ENCODE measurements at places on chromosomes 5 and 9.

- no peak for DNase-seq
These were observed 19.3 kb downstream of the SLC6A7 start for GRCh38 chr5:150209099-150209635.

GRCh38 chr5:78899922-78900362 is 85.2 kb downstream of the ARSB start:
- no peak for DNase-seq

- no peak for DNase-seq
These were observed 159.7 kb downstream of the DAB2IP start for GRCh38 chr9:121811140-121811539.

DNA sequence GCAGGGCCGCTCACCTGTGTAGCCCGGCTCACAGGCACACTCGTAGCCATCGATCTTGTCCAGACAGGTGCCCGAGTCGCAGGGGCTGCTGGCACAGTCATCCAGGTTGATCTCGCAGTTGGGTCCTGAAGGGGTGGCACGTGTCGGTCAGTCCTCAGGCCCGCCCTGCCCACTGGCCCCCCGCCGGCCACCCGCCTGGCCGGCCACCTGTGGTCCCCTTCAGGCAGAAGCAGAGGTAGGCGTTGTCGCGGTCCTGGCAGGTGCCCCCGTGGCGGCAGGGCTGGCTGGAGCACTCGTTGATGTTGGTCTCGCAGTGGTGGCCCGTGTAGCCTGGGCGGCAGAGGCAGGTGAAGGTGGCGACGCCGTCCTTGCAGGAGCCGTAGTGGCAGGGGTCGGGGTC is 30.6 kb downstream of the NOTCH1 start:
- DNase-seq: no peak

- DNase-seq: no peak
These were observed 298.9 kb downstream of the ZSWIM6 start for GRCh38 chr5:61630908-61631307.

- DNase-seq: no peak
These were observed 36.9 kb upstream of the FABP6 start for GRCh38 chr5:160192424-160192823.

- DNase-seq: no peak
These were observed 9.2 kb downstream of the AGPAT2 start for GRCh38 chr9:136678034-136678433.

- no peak for DNase-seq
These were observed 1143.4 kb downstream of the CDH12 start for GRCh38 chr5:21709770-21710169.

All from NCI-H1436 (cell line).